Activated T-helper 1 cell treated with anti-CD3 and anti-CD28 coated beads, Interleukin-2, amount 50 U/mL, for 16 hours (primary cell): ENCODE measurements at places on chromosomes 3 and 15.

- no peak for DNase-seq
Measured at GRCh38 chr3:113654851-113655250, 41.6 kb downstream of the USF3 start.

GRCh38 chr3:126854666-126855065 is 128.2 kb upstream of the PLXNA1 start:
- DNase-seq = no peak

GRCh38 chr3:13352621-13353131 is 67.4 kb downstream of the NUP210 start:
- DNase-seq = no peak

DNA sequence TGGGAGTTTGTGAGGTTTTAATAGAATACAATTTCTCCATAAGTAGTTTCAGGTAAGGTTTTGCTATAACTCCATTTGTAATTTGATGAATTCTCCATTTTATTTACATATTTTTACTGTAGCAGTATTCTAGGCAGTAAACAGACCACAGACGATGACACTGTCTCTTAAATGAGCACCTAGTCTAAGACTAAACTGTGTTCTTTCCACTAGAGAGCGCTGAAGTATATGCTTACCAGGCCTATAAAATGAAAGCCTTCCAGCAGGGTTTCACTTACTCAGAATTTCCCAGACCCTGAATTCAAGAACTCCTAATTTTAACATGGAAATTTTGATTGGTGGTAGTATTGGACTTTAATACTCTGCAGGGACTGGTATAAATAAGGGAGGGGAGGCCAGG is 41.6 kb downstream of the POLG start:
- DNase-seq = no peak

- no peak for DNase-seq
Measured at GRCh38 chr3:105006164-105006563, 360.5 kb upstream of the ALCAM start.

GRCh38 chr15:57220205-57220604 is 156.1 kb upstream of the CGNL1 start:
- DNase-seq = no peak

- no peak for DNase-seq
Measured at GRCh38 chr3:28077572-28077971, 163.8 kb upstream of the CMC1 start.

- DNase-seq = no peak
Measured at GRCh38 chr3:56365905-56366640, 102.2 kb downstream of the ERC2 start.

DNA sequence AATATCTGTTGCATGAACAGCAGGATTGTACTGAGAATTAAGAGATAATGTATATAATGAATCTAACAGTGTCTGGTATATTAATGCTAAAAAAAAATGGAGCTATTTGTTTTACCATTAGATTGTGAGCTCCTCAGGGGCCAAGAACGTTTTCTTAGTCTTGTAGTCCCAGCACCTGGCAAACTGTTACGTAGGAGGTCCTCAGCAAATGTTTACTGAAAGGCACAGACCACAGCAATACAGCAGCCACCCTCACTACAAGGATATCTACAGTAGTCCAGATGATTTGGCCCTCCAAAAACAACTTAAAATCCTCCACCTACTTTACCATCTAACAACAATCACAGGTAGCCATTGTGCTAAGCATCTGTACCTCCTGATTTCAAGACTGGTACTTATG is 59.7 kb downstream of the MSL2 start:
- no peak for DNase-seq

- no peak for DNase-seq
Measured at GRCh38 chr3:45059132-45059531, 33.0 kb downstream of the CLEC3B start.

DNA sequence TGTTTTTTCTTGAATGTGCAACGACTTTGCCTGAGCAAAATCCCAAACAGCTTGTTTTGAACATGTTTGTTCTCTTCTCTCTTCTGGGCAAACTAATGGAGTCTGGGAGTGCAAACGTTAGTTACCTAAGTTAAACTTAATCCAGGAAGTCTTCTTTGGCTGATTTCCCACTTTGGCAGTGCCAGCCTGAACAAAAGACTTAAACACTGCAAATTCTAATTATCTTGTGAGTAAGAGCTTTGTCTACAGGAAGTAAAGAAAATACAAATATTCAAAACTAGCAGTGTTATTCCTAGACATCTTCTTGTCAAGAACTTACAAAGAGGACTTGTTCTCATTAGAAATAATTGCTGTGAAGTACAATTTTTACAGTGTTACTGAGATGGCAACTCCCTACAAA is 16.7 kb upstream of the DENND6A start:
- no peak for DNase-seq

GRCh38 chr3:63295356-63295755 is 17.2 kb downstream of the SYNPR start:
- no peak for DNase-seq

- DNase-seq = no peak
Measured at GRCh38 chr3:89165636-89166263, 58.3 kb downstream of the EPHA3 start.

DNA sequence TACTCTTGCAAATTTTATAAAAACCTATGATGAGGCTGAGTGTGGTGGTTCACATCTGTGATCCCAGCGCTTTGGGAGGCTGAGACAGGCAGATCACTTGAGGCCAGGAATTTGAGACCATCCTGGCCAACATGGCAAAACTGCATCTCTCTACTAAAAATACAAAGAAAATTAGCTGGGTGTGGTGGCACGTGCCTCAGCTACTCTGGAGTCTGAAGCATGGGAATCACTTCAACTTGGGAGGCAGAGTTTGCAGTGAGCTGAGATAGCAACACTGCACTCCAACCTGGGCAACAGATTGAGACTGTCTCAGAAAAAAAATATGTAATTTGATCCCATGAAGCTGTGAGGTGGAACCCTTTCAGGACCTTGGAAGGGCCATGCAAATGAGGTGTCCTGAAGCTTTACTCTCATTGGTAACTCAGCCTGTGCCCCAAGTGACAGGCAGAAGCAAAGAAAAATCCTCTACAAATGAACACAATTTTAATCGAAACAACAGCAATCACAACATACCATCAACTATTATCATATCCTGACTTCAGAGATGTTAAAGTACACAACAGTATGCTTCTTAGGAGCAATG is 84.6 kb upstream of the CDV3 start:
- no peak for DNase-seq

DNA sequence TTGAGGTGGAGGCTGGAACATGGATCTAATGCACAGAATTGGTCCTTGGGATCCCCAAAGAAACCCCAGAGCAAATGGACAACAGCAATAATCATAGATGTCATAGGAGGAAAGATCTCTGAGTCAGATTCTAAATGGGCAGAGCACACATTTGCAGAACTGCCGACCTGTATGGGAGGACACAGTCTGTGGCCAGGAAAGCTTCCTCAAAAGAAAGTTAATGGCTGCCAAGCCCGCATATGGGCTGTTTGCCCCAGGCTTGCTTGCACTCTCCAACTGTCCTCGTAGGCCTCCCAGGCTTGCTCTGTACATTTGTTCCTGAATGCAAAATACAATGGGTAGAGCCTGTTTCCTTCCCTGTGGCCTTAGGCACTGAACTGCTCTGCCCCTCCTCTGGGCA is 102.0 kb upstream of the PLXNA1 start:
- DNase-seq = no peak

DNA sequence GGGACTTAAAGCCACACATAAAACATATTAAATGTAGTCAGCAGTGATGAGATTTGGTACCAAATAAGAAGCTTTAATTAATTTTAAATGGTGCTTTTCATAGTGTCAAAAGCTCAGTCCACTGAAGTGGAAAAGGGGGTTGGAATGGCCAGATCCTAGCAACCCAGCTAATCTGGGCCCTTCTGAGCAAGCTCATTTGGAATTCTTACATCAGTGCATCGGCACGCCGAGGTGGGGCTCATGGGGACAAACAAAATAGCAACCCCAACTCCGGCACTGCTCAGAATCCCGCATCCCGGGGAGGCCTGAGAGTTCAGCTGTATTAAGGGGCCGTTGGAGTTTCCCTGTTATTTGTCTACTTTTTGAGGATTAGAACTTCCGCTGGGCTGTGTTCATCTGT is 526.4 kb downstream of the SOX2 start:
- DNase-seq = no peak

- DNase-seq = no peak
Measured at GRCh38 chr3:184884359-184885017, 72.5 kb downstream of the VPS8 start.

GRCh38 chr3:36837089-36837488 is 72.7 kb upstream of the DCLK3 start:
- DNase-seq = no peak

GRCh38 chr3:196115678-196116083 is 33.8 kb upstream of the TFRC start:
- no peak for DNase-seq

DNA sequence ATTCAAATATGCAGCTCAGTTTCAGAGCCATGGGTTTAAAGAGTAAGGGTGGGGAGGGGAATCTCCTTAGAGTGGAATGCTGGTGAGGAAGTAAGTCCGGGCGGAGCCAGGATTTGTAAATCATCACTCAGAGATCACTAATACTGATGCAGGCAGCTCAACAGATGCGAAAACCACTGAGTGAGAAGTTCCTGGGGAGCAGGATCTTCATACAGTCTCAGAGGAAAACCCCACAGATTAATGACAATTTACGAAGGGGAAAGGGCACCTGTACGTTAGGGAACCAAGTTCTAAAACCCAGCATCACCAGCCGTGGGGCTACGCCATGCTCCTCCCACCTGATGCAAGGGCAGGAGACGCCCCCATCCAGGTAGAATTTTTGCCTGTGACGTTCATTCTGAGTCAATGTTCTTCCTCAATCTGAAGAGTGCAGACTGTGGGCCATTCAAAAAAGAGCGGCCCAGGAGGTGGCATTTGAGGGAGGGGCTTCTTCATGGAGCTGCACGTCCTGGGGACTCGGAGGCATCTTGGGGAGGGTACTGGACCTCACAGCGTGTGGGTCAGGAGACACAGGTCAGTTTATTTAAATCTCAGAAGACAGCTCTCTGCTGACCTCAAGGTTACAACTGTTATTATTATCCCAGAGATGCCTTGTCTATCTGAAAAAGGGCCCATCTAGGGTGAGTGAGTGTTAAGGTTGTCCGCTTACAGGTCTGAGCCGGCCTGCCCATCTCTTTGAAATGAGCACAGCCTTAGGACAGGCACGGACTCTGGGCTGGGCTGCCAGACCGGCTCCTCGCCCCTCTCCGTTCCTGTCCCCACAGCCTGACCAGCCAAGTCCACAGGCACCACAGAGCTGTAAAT is 228.0 kb downstream of the XXYLT1 start:
- no peak for DNase-seq

- no peak for DNase-seq
Measured at GRCh38 chr15:33089878-33090757, 104.4 kb downstream of the FMN1 start.

DNA sequence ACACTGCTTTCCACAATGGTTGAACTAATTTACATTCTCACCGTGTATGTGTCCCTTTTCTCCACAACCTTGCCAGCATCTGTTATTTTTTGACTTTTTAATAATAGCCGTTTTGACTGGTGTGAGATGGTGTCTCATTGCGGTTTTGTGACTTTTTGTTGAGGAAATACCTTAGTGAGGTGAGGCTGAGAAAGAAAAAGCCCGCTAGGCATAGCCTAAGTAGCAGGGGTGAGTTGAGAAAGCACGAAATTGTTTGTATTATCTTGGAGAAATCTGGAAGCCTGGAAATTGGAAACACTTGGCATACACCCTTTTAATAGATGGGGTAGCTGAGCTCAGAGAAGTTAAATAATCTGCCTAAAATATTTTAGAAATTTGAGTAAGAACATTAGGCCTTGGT is 61.5 kb upstream of the CFAP161 start:
- no peak for DNase-seq

GRCh38 chr3:189637750-189638149 is 6.6 kb downstream of the TP63 start:
- DNase-seq = no peak

GRCh38 chr15:85354461-85354860 is 25.9 kb upstream of the AKAP13 start:
- DNase-seq = no peak

- DNase-seq = no peak
Measured at GRCh38 chr3:24288496-24289236, 206.0 kb downstream of the THRB start.

DNA sequence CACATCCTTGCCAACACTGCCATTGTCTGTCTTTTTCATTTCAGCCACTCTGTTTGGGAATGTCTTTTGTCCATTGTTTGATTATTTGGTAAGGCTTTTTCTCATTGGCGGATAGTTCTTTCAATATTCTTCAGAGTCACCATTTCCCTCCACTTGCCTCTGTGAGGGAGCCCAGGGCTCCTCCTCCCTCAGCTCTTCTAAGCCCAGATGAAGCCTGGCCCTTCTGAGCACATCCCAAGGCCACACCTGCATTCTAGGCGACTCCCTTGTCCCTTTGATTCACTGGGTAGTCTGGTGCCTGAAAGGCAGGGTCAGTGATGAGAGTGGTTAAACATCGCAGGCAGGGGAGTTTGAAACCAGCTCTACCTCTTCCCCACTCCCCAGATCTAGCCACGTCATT is 12.4 kb upstream of the LTF start:
- DNase-seq = no peak

DNA sequence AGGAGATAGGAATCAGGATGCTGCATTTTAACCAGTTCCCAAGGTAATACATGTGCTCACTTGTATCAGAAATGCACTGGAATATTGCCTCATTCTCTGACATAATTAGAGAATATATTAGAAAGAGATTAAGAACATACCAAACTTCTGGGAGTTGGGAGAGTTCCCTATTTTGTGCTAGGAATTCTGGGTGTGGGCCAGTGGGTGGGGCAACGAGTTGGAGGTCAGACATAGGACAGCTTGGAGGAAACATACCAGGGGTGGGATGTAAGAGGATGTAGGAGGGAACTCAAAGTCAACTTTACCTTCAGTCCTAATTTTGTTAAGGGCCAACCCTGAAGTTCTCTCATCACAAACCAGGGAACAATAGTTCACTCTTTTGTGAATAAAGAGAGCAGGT is 83.6 kb downstream of the SLC7A14 start:
- no peak for DNase-seq

DNA sequence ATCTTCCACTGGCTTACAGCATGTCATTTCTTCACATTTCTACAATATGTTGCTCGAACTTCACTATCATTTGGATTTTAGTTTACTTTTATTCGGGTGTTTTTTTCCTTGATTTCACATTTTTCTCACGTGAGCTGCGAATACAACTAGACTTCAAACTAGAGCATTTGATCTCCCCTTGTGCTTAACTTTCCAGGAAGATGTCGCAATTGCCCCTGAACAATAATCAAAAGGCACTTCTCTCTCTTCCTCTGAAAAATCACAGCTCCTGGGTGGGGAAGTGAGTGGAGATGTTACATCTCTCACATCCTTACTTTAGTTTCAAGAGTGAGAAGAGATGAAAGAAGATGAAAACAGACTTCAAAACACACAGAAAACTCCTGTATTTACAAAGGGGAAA is 587.9 kb downstream of the TBL1XR1 start:
- DNase-seq = no peak
